ENCODE measurements at places on chromosomes 11 and 22.

GRCh38 chr11:34207487-34208180, 102.2 kb downstream of the NAT10 start:
- no peak for DNase-seq

GRCh38 chr22:42937164-42937843, 77.6 kb downstream of the PACSIN2 start:
- DNase-seq, result peak; percentile 2

DNA sequence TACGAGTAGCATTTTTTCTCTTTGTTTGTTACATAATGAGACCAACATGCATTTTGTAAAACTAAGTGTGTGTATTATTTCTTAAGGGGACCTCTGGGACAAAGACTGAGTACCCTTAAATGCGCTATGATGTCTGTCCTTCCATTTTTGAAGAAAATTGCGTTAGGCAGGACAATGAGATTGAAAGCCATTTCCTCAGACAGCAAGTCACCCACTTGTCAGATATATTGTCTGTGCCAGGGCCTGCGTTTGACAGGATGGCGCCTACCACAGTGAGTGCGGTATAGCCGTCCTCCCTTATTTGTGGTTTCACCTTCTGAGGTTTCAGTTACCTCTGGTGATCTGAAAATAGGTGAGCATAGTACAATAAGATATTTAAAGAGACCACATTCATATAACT, 2.2 kb downstream of the AP2A2 start:
- peak; percentile 14 for DNase-seq

GRCh38 chr22:27654546-27655445, 146.8 kb downstream of the MN1 start:
- no peak for DNase-seq

GRCh38 chr11:44604171-44604581, 38.7 kb downstream of the CD82 start:
- no peak for DNase-seq

DNA sequence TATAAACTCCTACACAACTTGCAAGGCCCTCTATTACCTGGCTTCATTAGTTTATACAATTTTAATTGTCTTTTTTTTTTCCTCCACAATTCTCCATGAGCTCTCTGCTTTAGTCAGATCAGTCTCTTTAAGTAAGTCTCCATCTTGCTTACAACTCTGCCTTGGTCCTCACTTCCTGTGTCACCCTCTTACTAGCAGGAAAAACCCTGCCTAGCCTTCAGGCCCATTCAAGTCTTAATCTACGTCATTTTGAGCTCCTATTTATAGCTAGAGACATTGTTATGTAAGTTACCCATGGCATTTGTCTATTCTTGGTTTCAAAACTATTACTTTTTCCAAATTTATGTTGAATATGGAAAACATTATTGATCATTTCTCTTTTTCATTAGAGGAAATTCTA, 177.4 kb downstream of the SBF2 start:
- DNase-seq, result no peak

GRCh38 chr11:119181677-119182412, 3.4 kb upstream of the NHERF4 start:
- DNase-seq, result no peak

- no peak for DNase-seq
Measured at GRCh38 chr11:29449281-29450074, 567.4 kb downstream of the KCNA4 start.

- no peak for DNase-seq
Measured at GRCh38 chr22:32832174-32832573, 30.7 kb downstream of the TIMP3 start.

DNA sequence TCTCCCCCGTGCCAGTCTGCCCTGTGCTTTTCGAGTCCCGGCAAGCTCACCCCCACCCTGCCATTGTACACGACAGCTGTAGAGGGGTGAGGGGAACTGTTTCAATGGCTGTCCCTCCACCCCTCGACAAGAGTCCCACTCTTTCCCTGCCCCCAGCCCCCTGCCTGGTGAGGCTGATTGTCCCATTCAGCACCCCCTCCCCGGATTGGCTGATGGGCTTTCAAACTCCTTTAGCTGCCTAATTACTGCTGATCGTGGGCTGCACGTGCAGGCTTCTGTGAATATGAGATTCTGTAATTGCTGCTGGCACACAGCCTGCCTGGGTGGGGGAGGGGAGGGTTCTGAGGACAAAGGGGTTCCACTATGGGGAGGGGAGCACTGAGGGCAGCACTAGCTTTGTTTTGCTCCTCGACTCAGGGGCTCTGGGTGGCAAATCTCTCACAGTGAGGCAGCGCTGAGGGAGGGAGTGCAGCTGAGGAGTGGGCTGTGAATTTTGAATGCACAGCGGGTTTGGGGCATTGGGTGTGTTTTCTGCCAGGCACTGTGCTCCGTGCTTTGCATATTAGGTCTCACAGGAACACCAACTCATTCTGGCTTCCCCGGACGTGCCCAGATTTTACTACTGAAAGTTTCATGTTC, 42.6 kb upstream of the ACCSL start:
- DNase-seq, result no peak

GRCh38 chr11:37861671-37862070, 1263.6 kb upstream of the RAG2 start:
- DNase-seq, result no peak

DNA sequence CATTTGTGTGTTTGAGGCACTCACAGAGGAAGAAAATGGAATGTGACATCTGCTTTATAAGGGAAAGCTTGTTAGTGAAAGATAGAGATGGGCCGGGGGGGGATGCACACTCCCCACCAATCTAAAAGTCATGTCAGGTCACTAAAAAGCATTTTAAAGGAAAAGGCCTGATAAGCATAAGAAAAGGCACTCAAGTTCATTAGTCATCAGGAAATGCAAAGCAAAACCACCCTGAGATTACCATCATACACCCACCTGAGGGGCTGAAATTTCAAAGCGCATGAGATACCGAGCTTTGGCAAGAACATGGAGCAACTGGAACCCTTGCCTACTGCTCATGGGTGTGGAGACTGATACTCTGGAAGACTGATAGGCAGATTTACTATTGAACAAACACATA, 77.9 kb upstream of the ANO1 start:
- no peak for DNase-seq

DNA sequence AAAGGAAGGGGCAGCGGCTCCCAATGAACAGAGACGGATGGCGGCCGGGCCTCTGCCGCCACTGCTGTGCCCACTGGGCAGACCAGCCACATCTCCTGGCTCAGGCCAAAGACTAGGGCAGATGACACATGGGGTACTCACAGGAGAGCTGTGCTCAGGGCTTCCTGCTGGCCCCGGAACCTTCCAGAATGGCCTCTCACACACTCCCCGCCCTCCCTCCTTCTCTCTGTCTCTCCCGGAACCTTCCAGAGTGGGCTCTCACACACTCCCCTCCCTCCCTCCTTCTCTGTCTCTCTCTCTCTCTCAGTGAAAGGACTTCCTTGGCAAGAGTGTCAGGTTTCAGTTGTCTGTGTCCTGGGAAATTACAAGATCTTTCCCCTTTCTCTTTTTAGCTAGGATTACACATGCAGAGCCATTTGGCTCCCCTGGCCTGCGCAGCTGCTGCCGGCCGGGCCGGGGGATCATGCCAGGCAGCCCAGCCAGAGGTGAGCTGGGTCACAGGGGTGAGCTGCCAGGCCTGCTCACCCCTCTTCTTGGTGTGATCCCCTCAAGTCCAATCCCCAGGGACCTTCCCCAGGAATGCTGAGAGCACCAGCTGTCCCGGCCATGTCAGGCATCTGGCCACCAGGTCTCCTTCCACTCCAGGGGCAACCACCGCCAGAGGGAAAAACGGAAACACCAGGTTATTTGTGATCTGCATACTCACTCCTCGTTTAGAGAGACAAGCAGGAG, 45.3 kb upstream of the ADA2 start:
- no peak for DNase-seq

DNA sequence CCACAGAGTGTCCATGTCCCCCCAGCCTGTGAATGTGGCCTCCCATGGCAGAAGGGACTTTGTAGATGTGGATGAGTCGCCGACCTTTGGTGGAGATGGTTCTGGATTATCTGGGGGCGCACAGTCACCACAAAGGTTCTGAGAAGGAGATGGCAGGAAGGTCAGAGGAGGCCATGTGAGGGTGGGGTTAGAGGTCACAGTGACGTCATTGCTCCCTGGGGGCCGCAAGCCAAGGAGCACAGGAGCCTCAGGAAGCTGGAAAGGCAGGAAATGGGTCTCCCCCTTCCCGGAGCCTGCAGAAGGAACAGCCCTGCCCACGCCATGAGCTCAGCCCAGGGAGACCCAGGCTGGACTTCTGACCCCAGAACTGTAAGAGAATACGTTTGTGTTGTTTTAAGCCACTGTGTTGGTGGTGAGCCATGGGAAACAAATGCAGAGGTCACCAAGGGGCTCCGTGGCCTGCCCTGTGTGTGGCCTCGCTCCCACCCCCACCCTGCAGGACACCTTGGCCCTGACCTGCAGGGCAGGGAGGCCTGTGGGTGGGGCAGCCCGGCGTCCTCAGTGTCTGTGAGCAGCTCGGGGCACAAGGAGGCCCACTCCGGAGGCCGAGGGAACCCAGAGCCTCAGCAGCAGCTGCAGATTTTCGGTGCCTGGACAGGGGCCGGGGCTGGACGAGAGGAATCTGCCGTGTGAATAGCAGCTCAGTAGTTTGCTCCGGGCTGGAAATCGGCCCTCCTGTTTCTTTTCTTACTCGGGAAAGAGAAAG, 32.1 kb downstream of the GRAMD4 start:
- no peak for DNase-seq

GRCh38 chr22:49008682-49009235, 818.9 kb downstream of the BRD1 start:
- DNase-seq, result no peak

DNA sequence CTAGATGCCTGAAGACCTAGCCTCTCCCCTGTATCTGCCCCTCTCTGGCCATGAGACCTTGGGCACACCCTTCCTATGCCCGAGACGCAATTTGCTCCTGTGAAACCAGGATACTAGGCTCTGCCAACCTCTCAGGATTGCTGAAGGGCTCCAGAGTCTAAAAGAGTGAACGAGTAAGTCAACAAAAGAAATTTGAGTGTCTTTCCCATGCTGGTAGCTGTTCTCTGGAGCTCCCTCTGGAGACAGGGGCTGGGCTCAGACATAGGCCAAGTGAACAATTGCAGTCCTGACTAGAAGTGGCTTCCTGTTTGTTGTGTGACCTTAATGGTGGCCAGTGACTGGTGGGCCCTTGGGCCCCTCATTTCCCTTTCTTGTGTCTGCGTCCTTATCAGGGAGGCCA, 189.0 kb upstream of the NARS2 start:
- DNase-seq, result no peak

- DNase-seq, result no peak
Measured at GRCh38 chr22:27474711-27475547, 326.6 kb downstream of the MN1 start.

GRCh38 chr11:119974467-119974866, 163.4 kb downstream of the TRIM29 start:
- DNase-seq, result no peak

GRCh38 chr11:8055091-8055835, 25.7 kb upstream of the TUB start:
- DNase-seq, result no peak

DNA sequence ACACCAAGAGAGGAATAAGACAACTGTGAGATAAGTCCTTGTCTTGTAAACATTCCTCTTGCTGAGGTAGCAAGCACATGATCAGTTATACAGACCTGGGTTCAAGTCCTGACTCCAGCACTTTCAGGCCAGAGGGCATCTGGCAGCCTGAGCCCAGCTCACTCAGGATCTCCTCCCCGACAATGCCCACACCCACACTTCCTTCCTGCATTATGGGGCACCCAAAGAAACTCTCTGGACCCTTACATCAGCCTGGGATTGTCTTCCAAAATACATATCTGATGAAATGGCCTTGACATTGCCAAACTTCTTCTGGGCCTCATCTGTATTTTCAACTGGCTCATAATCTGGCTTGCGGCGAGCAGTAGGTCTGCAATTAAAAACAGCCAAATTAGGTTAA, 48.6 kb downstream of the ARFGAP3 start:
- no peak for DNase-seq
